Gastrocnemius medialis (tissue), 4 donors: ENCODE measurements at places on chromosomes 4 and X.

- DNase-seq = no peak
These were observed 224.8 kb upstream of the NOCT start for GRCh38 chr4:138790706-138791340.

DNA sequence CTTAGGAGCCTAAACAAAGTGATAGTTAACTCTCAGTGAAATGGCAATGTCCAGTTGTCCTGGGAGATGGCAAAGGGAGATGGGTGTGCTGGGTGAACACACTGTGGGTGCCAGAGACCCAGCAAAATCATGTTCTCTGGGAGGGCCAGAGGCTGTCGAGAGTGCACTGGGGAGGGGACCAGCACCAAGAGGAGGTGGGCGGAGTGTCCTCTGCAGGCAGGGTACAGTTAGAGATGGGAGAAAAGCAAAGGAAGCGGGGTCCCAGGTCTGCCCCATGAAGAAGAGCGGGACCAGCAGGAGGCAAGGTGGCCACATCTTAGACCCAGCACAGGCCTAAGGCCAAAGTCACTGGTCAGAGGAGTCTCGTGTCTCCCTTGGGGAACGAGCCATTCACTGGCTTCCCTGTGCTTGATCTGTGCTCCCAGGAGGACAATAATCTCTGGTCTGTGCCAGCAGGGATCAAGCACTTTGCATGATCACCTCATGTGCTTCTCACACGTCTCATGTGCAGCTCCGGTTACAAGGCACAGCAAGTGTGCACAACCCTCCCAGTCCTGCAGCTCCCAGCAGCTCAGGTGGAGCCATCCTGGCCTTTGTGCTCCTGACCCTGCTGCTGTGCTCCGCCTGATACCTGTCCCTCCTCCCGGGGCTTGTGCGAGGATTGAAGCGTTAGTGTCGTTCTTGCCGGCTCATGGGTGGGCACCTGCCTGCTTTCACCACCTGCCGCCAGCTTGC is 100.9 kb downstream of the FAM53A start:
- DNase-seq = no peak

DNA sequence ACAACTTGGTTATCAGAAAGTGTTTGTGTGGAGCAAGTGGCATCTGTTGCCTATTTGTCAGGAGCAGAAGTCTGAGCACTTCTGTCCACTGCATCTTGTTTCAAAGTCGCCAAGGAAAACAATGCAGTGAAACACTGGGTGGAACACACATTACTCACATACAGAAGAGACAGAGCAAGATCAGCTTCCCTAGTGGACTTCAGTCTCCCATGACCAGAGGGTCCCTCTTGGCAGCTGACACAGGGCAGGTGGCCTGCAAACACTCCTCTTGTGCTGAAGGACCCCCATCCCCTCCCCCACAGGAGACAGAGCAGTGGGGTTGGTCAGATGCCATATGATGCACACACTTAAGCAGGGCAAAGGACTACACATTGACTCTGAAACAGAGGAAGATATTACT is 3.6 kb upstream of the BBS12 start:
- no peak for DNase-seq

- DNase-seq = no peak
These were observed 71.9 kb downstream of the PDLIM5 start for GRCh38 chr4:94523617-94524016.

DNA sequence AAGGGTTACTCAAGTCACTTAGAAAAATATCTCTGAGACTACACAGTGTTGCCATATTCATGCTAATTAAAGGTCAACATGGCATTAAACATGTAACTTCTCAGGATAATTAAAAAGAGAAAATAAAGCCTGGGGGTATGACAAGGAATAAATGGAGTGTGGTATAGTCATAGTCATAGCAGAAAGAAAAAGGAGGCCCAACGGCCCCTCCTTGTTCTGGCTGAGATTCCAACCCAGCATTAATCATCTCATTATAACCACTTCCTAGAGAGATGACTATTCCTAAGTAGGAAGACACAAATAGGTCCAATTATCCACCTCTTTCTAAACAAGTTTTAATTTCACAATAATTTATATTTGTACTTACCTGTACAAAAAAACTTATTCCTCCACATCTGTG is 778.4 kb upstream of the AADAT start:
- DNase-seq = no peak

DNA sequence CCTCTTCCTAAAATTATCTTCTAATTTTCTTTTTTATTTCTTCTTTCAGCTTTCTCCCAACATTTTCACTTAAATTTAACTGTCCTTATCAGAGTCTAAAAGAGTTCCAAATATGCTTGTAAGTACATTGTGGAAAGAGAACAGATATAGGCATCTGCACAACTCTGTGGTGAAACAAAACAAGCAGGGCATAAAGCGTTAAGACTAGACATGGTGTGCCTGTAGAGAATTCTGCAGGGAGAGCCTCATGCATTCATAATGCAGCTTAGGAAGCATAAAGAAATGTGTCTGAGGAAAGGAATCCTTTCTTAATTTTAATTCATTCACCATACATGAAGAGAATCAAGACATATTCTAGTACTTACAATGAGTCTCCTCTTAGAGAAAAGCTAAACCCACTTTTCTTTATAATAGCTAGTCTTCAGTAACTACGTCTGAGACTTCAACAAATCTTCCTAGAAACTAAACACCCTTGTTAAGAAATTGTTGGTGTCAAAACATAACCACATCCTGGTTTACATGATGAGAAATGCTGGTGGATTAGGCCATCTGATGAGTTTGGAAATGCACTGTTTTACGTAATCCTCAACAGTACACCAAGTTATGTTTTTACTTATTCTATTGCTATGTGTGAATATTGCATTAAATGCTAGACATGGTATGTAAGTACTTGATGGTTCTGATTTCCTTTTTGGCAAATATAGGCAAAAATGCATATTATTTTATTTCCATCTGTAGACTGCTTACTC is 307.8 kb upstream of the GIMD1 start:
- DNase-seq = no peak

GRCh38 chr4:113904877-113905276 is 74.6 kb downstream of the ARSJ start:
- no peak for DNase-seq

DNA sequence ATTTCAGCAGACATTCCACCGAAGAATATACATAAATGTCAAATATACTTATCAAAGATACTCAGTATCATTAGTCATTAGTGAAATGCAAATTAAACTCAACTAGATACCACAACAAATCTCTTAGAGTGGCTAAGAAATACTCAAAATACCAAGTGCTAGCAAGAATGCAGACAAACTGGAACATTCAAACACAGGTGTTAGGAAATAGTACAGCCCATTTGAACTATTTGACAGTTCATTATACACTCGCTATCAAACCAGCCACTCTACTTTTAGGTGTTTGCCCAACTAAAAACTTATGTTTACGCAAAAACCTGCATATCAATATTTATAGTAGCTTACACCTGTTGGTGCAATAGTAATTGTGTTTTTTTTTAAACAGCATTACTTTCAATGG is 8.8 kb downstream of the ADAM29 start:
- DNase-seq = no peak

DNA sequence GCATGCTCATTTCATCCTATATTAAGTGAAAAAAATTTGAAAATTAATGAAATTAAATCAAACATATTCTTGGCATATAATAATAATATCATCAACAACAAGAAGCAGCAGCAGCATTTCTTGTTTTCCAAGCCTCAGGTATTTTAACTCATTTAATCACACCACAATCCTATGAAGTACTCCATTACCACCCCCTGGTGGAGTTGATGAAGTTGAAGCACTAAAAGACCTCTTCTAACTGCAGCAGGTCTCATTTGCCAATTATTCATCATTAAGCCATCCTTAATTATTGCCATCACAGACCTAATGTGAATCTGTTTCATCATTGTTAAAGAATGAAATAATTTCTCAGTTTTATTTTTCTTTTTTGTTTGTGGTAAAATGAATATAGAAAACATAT is 801.4 kb upstream of the GRID2 start:
- no peak for DNase-seq

DNA sequence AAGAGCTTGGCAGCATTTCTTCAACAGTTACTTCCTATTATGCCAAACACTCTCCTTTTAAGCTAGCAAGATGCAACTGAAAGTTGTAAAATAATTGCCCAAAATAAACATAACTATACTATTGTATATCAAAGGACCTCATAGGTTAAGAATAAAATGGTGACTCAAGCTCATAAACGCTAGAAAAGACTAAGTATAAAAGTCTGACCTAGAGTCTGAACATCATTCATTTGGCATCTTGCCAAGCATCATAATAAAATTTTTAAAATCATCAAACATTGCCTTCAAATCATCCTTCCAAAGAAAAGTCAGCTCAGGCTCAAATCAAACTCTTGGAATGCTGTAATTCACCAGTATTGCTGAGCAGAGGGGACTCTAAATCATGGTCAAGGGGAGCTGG is 281.2 kb downstream of the QDPR start:
- no peak for DNase-seq

DNA sequence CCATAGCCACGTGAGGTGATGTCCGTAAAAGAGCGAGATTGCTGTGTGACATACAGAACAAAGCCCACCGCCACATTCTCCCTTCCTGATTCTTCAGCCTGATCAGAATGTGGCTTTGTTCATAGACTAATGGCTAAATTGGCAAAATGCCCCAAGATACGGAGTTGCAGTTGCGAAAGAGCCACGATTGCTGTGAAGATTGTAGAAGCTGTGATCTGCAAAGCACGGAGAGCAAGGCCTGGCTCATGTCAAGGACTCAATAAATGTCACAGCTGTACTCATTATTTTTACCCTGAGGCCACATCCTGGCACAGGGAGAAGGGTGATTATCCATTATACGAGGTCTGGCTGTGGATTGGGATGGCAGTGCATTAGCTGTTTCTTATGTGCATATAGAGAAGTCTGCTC is 34.2 kb downstream of the ARSD start:
- no peak for DNase-seq

- no peak for DNase-seq
These were observed 13.7 kb downstream of the IRF2 start for GRCh38 chr4:184460499-184461285.

GRCh38 chr4:142282870-142283431 is 563.1 kb downstream of the INPP4B start:
- no peak for DNase-seq

GRCh38 chrX:77427611-77428010 is 19.6 kb upstream of the FGF16 start:
- no peak for DNase-seq

DNA sequence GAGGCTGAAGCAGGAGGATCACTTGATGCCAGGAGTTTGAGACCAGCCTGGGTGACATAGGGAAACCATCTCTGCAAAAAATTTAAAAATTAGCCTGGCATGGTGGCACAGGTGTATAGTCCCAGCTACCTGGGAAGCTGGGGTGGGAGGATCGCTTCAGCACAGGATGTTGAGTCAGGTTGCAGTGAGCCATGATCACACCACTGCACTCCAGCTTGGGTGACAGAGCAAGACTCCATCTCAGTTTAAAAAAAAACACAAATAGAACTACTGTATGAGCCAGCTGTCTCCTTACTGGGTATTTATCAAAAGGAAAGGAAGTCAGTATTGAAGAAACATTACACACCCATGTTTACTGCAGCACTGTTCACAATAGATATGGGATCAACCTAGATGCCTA is 138.7 kb downstream of the RAP1GDS1 start:
- DNase-seq = no peak

DNA sequence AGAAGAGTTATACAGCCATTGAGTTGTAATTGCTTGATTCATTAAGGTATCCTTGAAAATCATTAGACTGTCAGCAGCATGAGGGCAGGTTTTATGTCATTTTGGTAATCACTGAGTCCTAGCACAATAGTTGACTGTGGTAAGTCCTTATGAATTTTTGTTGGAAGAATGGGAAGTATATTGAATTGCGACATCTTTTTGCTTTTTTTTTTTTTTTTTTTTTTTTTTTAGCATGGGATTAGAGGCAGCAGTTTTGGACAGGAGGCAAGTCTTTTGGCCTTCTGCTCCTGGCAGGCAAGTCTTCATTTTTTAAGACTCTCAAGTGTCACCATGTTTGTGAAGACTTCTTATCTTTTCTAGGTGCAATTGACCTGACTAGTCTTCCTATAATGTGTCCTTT is 29.7 kb downstream of the PRRG1 start:
- DNase-seq = no peak

DNA sequence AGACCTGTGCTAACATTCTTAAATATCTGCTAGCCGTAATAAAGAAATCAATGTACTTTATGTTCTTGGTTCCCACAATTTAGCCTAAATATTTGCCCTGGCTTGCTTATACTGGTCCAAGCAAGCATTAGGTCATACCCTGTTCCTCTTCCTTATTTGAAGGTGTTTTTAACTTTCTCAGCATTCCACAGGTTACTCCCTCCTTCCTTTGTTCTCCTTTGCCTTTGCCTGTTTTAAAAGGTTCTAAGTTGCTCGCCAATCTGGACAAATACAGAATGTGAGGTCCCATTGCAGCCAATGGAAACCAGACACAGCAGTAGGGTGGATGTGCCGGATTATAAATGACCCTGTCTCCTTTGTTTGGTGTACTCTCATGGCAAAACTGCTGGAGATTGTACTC is 436.8 kb upstream of the PCDH7 start:
- DNase-seq = no peak

DNA sequence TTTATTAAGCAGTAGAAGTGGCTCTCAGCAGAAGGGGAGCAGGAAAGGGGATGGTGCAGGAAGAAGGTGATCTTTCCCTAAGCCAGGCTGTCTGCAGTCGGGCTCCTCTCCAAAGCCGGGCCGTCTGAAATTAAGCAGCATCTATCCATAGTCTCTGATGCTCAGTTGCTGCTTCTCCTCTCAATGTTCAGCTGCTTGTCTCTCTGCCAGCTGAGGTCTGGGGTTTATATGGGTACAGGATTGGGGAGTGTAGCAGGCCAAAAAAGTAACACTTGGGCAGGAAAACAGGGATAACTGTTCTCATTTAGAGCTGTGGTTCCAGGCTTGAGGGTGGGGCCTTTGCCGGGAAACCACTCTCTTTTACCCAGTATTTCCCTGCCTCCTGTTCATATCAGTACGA is 39.2 kb upstream of the CCKAR start:
- DNase-seq = no peak

DNA sequence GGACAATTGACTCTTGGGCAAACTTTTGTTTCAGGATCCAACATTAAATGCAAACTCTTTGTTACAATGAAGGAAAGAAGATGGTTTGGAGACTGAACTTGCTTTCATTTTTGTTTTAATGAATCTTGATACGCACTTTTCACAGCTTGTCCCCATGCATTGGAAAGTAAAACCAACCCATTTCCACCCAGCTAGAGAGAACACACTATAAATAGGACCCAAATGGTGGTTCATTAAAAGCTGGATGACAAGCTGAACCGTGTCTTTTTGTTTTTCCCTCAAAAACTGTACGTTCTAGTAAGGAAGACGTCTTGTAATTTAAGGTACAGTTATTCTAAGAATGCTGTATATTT is 95.3 kb upstream of the EGFL6 start:
- DNase-seq = no peak
